ENCODE measurements at places on chromosomes 2 and 18.

DNA sequence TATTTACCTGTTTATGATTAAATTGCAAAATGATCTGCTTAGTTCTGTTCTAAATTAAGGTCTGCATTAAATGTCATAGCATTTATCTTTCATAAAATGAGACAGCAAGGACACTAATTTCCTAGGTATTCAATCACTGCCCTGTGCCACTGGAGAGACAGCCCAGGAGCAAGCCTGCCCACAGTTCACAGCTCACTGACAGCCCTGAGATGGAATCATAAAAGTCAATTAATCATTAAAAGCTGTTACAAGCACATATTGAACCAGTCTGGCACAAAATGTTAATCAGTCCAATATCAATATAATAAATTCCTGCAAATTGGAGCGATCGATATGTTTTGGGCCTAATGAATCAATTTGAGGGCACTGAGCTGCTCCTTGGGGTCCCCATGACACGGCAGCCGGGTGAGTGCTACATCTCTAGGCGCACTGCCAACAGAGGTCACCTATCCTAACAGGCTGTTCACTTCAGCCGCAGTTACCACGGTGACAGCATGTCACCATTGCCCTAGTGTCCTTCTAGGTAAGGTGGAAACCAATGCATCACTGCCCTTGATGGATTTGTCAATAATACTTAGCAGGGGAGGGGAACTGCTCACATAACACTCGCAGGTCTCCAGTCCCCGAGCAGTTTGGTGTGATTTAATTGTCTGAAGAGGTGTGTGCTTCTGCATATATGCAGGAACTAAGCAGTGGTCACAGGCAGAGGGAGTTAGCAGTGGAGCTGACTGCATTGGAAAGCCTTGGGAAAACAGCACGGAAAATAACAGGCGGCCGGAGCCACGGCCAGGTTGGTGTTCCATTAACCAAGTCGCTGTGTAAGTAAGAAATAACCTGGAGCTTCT lies 47.3 kb downstream of the POU3F3 start:
- no peak overlapping the region for H3K27ac ChIP-seq
- no peaks in the 10 kb centered on the region for H3K4me1 ChIP-seq
- no peaks in the 10 kb centered on the region for H3K36me3 ChIP-seq
- H3K27me3 ChIP-seq, result peaks cover 6% of the 10 kb centered on the region
- H3K4me3 ChIP-seq, result no peak overlapping the region

- H3K36me3 ChIP-seq, result no peaks in the 10 kb centered on the region
- no peak overlapping the region for H3K27ac ChIP-seq
- H3K4me3 ChIP-seq, result no peak overlapping the region
- H3K4me1 ChIP-seq, result no peaks in the 10 kb centered on the region
These were observed 28.0 kb downstream of the MAL start for GRCh38 chr2:95053543-95053942.

DNA sequence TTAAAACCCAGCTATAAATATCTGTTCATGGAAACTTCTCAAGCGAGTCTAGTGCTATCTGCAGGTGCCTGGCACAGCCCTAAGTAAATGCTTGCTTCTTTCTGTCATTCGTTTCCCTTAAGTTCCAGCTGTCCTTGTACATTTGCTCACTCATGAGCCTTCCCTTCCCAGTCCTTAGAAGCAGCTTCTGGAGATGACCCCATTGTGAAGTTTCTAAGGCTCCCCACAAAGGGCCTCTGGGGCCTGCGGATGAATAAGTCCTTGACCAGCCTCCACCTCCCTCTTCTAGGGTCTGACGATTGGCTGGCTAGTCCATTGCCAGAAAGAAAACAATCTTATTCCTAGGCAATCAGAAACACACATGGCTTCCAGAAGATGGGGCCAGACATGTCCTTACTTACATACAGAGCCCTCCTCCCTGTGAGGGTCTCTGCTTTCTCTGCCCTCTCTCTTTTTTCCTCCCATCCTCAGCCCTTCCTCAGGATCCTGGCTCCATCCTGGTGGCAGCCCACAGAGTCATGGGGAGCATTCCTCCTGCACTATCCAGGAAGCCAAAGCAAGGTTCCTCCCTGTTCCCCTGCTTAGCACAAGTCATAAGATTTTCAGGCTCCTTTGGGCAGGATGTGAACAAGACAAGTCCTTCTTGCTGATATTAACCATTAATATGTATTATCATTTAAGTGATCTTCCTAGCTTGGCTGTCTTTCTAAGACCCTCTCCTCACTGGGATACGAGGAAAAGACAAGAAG lies 87.3 kb downstream of the TNFRSF11A start:
- no peak overlapping the region for H3K4me3 ChIP-seq
- H3K36me3 ChIP-seq, result no peaks in the 10 kb centered on the region
- H3K27ac ChIP-seq, result no peak overlapping the region
- H3K27me3 ChIP-seq, result no peaks in the 10 kb centered on the region
- H3K4me1 ChIP-seq, result no peaks in the 10 kb centered on the region

- no peak for DNase-seq
- H3K4me3 ChIP-seq, result no peak overlapping the region
- no peaks in the 10 kb centered on the region for H3K27me3 ChIP-seq
- H3K4me1 ChIP-seq, result peaks cover 7% of the 10 kb centered on the region
- H3K36me3 ChIP-seq, result no peaks in the 10 kb centered on the region
These were observed 411.2 kb downstream of the RND3 start for GRCh38 chr2:150076281-150076680.

DNA sequence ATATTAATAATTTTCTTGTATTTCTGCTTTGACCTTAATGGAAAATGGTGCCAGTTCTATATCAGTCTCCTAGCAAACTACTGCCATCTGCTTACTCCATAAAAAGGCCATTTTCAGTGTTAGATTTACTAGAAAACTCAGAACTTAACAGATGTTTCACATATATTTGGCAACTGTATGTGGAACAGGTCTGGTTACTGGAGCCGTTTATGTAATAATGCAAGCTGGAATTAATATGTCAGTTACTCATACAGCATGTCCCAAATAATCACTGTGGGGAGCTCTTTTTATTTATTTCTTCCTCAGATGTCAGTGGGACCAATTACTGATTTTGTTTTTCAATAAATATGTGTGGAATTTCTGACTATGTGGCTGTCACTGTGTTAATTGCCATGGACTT lies 1247.6 kb downstream of the CNTNAP5 start:
- H3K4me3 ChIP-seq, result no peak overlapping the region
- H3K27me3 ChIP-seq, result no peaks in the 10 kb centered on the region
- H3K27ac ChIP-seq, result no peak overlapping the region
- no peak for DNase-seq

GRCh38 chr2:120736624-120737339 lies 1.1 kb downstream of the GLI2 start:
- peak overlapping the region; percentile 62 for H3K4me3 ChIP-seq
- no peaks in the 10 kb centered on the region for H3K36me3 ChIP-seq
- peak; percentile 72 for DNase-seq
- H3K27me3 ChIP-seq, result no peaks in the 10 kb centered on the region
- H3K27ac ChIP-seq, result peak overlapping the region; percentile 79
- H3K4me1 ChIP-seq, result peaks cover 50% of the 10 kb centered on the region

- H3K4me3 ChIP-seq, result no peak overlapping the region
These were observed 12.7 kb upstream of the CREG2 start for GRCh38 chr2:101400048-101400447.
